Stimulated activated CD4-positive, alpha-beta T cell treated with anti-CD3 and anti-CD28 coated beads, Interleukin-12 subunit alpha, Interleukin-12 subunit beta, amount 100 ng/mL, for 24 hours (primary cell): ENCODE measurements at places on chromosomes 4 and X.
A peak's percentile ranks its signal among the peaks of the same experiment; 100 is the strongest.

DNA sequence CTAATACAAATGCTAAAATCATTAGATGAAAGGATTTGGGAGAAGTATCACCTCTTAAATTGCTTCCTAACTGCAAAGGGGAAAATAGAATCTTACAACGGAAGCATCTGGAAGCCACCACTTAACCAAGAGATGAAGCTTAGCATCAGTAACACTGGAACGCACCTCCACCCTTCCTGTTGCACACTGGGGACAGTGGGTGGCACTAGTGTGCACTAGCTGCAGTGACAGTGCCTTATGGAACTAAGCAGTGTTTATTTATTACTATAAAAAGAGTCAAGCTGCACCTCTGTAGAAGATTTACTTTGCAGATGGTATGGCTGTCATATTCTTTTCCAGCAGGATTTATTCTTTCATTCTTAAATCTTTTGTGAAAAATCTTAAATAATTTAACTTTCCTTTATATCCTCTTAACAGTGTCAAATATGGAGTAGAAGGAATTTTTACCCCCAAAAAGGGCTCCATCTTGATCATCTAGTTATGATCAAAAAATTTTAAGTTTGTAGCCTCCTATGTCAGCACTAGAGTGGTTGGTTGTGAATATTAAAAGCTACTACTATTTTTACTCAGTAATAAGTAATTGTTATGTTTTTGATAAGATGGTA lies 76.7 kb downstream of the SCD5 start:
- DNase-seq: peak; percentile 12

GRCh38 chrX:6738518-6739470 lies 203.9 kb upstream of the VCX3A start:
- DNase-seq: no peak

- no peak for DNase-seq
Observed at GRCh38 chrX:108303682-108304081, 134.5 kb downstream of the COL4A6 start.

GRCh38 chr4:573122-573892 lies 2.8 kb downstream of the TMEM271 start:
- no peak for DNase-seq

GRCh38 chrX:65706041-65706828 lies 38.8 kb downstream of the MSN start:
- DNase-seq: no peak

DNA sequence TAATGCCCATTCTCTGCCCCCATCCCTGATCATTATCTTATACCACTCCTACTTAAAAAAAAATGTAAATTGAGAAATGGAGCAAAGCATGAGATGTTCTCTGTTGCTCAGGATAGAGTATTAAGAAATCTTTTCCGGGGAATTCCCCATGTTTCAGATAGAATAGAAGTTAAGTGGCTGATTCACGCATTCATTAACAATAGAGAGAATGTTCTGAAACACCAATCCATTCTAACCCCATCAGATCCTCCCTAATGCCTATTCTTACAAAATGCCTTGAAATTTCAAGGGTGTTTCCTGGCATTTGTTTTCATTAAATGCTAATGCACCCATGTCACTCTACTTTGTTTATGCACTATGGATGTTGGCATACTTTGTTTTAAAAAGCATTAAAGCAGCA lies 101.1 kb downstream of the AREG start:
- DNase-seq: no peak

DNA sequence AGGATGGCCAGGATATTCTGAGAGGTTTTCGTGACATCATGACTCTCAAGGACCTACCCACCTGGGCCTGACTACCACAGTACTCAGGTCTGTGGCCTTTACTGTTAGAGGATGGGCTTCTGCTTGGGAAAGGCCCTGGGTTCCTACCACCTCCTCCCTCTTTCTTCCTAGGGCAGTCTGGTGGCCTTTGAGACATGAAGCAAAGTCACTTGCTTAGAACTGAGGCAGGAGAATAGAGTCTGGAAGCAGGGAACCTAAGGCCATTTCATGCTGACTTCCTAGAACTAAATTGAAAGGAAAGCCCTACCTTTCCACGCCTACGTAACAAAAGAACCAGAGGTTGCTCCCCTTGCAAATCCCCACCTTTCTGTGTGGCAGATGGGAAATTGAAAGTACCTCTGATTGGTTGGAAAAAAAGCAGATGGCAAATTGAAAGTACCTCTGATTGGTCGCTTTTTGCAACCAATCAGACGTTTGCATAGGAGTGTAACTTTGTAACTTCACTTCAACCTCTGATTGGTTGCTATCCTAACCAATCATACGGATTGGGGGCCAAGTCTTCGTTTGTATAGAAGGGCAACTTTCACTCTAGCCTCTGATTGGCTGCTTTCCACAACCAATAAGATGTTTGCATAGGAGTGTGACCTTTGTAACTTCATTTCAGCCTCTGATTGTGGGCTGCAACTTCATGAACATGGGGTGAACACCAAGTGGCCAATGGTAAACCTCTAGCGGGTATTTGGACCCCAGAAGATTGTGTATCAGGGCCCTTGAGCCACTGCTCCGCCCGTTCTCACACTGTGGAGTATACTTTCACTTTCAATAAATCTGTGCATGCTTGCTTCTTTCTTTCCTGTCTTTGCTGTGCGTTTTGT lies 9.9 kb upstream of the AKAP14 start:
- no peak for DNase-seq

- DNase-seq: no peak
Observed at GRCh38 chrX:13433298-13433605, 113.4 kb upstream of the ATXN3L start.

DNA sequence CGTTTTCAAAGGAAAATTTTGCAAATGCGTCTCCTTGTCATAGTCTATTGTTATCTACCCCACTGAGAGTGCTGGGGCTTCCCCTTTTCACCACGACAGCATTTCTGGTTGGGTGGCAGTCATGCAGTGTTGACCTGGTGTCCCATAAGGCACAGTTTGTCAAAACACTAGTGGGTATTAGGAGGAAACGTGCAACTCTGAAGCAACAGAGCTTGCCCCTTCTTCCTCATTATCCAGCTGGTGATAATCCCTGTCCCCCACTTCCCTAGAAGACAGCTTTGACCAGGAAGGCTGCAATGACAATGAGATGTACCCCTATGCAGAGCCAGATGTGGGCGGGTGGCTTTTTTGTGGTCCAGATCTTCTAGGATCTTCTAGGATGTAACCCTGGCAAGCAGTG lies 1.8 kb downstream of the TBC1D1 start:
- no peak for DNase-seq

GRCh38 chrX:96569034-96569433 lies 115.6 kb upstream of the DIAPH2 start:
- no peak for DNase-seq

GRCh38 chrX:153365670-153366069 lies 31.7 kb downstream of the ZNF275 start:
- no peak for DNase-seq

GRCh38 chr4:103244251-103244650 lies 46.1 kb upstream of the CENPE start:
- no peak for DNase-seq

- no peak for DNase-seq
Observed at GRCh38 chrX:2767631-2768455, 16.0 kb downstream of the XG start.

DNA sequence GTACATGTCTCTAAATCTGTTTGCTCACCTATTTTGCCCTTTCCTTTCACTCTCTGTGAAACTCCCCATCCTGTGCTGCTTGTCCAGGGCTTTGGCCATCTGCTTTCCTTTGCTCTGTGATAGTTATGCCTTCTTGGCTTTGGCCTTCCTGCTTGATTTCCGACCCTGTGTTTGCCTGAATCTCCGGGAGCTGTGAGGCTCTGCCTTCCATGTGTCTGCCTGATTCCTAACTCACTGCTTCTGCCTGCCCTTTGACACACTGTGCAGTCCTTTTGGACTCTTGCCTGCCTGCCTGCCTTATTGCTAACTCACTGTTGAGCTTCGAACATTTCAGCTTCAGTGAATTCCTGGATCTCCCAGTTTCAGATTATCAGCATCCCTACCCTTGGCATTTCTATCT lies 143.1 kb downstream of the C4orf33 start:
- DNase-seq: no peak

DNA sequence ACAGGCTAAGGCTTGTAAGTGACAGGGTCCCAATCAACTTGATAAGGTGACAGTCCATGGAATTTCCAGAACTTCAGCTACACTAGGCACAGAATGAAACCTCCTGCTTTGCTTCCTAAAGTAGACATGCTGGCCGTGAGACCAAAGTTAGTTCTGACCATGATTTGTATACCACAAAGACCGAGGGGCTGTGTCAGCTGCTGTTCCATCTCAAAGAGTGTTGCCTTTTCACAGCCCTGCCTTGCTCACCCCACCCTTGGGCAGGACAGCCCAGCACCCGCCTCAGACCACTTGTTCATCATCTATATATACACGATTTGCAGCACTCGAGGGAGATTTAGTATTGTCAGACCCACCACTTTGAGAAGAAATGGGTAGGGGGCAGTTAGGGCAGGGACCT lies 5.3 kb downstream of the IDS start:
- no peak for DNase-seq

- DNase-seq: no peak
Observed at GRCh38 chr4:8819473-8820177, 52.0 kb downstream of the HMX1 start.

DNA sequence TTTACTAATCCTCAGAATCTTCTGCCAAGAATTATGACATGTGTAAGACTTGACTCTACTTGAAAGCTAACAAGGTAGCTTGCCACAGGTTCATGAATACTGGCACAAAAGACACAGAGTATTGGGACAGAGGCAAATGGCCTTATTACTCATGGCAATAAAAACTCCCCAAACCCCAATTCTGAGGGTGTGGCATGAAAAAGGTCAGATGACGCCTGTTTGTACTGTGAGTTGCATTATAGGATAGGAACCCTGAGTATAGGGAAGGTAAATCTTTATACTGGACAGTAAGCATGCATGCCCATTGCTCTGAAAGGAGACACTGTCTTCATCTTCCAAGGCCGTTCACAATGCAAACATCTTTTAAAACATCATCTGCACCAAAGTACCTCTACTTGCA lies 600.0 kb downstream of the IL1RAPL1 start:
- DNase-seq: no peak

- DNase-seq: no peak
Observed at GRCh38 chrX:135697601-135698000, 15.8 kb upstream of the CT45A1 start.

- no peak for DNase-seq
Observed at GRCh38 chr4:188658958-188659522, 519.8 kb downstream of the TRIML1 start.

GRCh38 chr4:102683881-102684609 lies 76.7 kb downstream of the MANBA start:
- DNase-seq: no peak

GRCh38 chr4:80115368-80116181 lies 42.5 kb upstream of the ANTXR2 start:
- no peak for DNase-seq

GRCh38 chr4:40991908-40992307 lies 222.4 kb downstream of the APBB2 start:
- DNase-seq: no peak

DNA sequence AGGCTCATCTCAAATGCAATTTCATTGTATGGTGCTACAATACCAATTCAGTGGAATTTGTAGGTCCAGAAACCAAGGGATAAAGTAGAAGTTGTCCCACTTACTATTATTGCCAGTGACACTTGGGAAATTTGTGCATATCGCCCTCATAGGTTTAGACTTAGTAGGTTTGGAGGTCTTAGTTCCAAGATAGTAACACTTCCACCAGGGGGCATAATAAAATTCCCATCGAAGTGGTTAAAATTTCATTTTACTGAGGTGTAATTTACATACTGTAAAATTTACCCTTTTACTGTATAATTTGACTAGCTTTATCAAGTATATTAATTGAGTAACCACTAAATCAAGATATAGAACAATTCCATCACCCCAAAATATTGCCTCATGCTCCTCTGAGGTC lies 174.6 kb downstream of the INPP4B start:
- DNase-seq: no peak

GRCh38 chr4:110629214-110629754 lies 6.4 kb upstream of the PITX2 start:
- DNase-seq: no peak

DNA sequence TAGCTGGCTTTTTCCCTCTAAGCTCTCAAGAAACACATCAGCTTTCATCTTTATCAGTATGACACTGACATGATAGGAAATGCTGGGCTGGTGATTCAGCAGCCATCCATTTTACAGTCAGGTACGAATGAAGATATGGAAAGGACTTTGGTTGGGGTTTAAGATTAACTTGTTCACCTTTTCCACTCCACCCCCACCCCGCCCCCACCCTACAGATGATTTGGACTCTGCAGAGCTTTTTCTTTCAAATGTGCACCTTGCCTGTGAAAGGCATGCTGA lies 132.6 kb downstream of the AKAP4 start:
- DNase-seq: no peak

GRCh38 chr4:118797558-118798142 lies 38.3 kb downstream of the SEC24D start:
- DNase-seq: no peak

DNA sequence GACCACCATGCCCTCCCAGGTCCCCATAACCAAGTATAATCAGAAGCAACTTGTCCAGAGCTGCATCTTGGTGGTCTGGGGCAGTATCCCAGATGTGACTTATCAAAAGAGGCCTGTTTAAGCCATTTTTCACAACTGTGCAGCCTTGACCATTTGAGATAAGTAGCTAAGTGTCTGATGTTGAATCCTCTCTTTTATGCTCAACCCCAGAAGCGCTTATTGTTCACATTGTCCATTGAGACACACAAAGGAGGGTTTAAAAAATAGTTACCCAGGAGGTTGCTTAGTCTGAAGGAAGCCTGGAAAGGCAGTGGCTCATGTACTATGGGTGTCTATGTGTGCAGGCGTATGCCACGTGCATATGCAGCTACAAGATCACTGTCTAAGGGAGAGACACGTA lies 27.0 kb downstream of the ENPP6 start:
- DNase-seq: no peak

- no peak for DNase-seq
Observed at GRCh38 chr4:96736352-96736889, 896.5 kb downstream of the PDHA2 start.

GRCh38 chr4:23021040-23021439 lies 328.3 kb downstream of the GBA3 start:
- DNase-seq: no peak

GRCh38 chr4:6019316-6020263 lies 1.4 kb upstream of the C4orf50 start:
- DNase-seq: no peak

- no peak for DNase-seq
Observed at GRCh38 chrX:109301177-109301576, 180.7 kb downstream of the GUCY2F start.

GRCh38 chrX:15947648-15948317 lies 93.2 kb upstream of the AP1S2 start:
- DNase-seq: no peak

DNA sequence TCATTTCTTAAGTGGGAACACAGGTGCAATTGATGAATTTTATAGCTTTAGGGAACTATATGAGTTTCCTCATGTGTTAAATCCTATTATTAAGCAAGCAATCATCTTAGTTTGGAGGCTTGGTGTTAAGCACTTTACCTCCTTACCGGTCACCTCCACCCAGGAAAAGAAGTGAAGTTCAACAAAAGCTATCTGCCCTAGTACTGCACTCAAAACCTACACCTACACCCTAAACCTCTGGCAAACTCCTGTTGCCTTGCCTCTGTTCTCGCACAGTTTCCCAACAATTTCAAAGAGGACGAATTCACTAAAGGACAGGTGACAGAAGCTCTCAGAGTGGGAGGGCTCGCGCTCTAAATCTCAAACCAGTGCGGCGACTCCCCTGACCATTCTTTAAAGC lies 85.7 kb upstream of the TENT5D start:
- no peak for DNase-seq
